ENCODE measurements at places on chromosomes 11 and 22. TPM values are rescaled to one million over a fixed set of nuclear protein-coding genes. Genes with fewer than 3 reads are reported as not detected.
A peak's percentile ranks its signal among the peaks of the same experiment; 100 is the strongest.

Gene APOL5
- total RNA-seq, result not detected

Gene RRP7A
- 144 TPM for total RNA-seq

Gene SLC37A2
- 0.17 TPM for total RNA-seq

Gene SLC35F2
- total RNA-seq, result 38.0 TPM

Gene MPZL3
- total RNA-seq, result 69.3 TPM

Gene APLNR
- total RNA-seq, result not detected

Gene TMEM258
- 166 TPM for total RNA-seq

- no peak for DNase-seq
Measured at GRCh38 chr11:120217941-120218694, 7.3 kb downstream of the OAF start.

DNA sequence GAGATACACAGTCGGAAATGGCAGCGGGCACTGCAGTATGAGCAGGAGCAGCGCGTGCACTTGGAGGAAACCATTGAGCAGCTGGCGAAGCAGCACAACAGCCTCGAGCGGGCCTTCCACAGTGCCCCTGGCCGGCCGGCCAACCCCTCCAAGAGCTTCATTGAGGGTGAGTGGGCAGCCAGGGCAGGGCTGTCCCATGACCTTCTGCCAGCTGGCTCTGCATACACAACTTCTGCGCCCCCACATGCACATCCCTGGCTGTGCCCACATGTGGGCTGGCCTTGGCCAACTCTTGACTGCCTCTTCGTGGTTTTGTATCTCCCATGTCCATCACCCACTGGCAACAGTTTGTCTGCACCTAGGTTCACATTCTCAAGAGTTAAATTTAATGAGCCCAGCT lies 81.1 kb downstream of the MORC2 start:
- no peak for DNase-seq

GRCh38 chr22:46914916-46915894 lies 152.8 kb downstream of the TBC1D22A start:
- no peak for DNase-seq

- DNase-seq, result no peak
Measured at GRCh38 chr11:111691741-111692140, 74.4 kb downstream of the PPP2R1B start.

DNA sequence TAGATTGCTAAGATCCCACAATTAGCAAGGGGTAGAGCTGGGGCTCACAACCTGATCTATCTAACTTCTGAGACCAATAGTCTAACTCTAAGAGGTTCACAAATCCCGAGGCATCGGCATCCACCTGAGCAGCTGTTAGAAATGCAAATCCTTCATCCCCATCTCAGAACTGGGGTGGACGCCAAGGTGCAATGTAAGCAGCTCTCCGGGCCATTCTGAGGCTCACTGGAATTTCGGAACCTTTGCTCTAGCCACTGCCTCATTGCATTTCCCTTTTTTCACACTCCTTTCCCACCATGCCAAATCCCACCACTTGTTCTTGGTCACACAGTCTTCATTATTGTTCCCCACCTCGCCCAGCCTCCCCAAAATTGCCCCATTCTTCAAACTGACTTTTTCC lies 29.8 kb downstream of the MAML2 start:
- DNase-seq, result no peak

- DNase-seq, result no peak
Measured at GRCh38 chr22:47172771-47173534, 410.5 kb downstream of the TBC1D22A start.

DNA sequence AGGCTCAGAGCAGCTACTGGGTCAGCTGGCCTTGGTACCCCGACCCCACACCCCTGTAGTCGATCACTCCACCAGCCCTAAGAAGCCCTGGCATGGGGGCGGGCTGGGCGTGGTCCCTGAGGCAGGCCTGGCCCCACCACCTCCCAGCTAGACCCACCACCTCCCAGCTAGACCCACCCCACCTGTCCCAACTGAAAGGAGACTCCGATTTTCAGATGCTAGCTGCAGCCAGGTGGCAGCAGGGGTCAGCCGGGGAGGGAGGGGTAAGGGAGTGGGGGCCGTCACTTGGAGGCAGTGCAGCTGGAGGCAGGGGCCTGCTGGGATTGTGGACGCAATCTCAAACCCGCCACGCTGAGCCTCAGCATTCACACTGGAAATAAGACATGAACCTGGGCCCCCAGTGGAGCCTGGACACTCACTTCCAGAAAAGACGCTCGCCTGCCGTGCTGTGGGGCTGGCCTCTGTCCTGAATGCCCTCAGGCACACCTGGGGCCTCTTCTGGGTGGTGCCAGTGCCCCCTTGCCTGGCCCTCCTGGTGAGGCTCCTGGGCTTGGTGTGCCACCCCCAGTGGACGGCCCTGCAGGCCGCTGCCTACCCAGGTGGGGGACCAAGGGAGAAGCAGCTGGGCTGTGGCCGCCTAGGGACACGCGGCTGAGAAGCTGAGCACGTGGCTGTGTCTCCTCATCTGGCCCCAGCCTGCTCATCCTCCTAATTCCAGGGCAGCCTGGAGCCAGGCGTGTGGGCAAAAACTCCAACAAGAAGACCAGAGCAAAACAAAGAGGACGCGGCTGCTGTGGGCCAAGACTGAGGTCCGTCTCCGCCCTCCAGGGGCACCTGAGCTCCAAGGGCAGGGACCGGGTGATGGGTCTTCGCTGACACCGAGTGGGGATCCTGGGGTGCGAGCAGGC lies 26.7 kb downstream of the OSBPL5 start:
- DNase-seq, result no peak

DNA sequence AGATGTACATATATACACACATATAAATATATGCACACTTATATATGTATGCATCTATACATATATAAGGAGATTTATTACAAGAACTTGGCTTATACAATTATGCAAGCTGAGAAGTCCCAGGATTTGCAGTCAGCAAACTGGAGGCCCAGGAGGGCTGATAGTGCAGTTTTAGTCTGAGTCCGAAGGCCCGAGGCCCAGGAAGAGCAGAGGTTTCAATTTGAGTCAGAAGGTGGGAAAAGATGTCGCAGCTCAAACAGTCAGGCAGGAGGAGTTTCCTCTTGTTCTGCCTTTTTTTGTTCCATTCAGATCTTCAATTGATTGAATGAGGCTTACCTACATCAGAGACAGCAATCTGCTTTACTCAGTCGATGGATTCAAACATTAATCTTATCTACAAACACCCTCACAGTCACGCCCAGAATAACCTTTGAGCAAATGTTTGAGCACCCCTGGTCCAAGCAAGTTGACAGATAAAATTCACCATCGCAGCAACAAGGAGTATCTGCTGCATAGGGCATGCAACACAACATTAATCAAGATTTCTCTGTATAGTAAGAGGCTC lies 4.0 kb upstream of the SGSM1 start:
- peak; percentile 25 for DNase-seq

DNA sequence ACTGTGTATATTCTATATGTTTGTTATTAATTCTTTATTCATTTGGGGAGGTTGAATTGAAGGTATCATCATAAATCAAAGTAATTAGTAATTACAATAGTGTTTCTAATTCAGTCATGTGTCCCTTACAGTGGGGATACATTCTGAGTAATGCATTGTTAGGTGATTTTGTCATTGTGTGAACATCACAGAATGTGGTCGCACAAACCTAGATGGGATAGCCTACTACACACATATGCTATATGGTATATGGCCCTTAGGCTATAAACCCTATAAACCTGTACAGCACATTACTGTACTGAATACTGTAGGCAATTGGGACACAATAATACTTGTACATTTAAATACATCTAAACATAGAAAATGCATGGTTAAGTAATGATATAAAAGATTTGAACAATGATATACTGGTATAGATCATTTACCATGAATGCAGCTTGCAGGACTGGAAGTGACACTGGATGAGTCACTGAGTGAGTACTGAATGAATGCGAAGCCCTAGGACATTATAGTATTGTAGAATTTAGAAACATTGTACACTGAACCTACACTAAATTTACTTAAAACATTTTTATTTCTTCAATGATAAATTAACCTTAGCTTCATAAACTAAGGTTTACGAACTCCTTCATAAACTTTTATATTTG lies 936.2 kb upstream of the CHORDC1 start:
- DNase-seq, result no peak

GRCh38 chr11:27528712-27529111 lies 22.1 kb upstream of the LIN7C start:
- DNase-seq, result no peak

- DNase-seq, result no peak
Measured at GRCh38 chr22:37627121-37627520, 12.3 kb upstream of the SH3BP1 start.

- DNase-seq, result no peak
Measured at GRCh38 chr11:74641289-74641688, 48.9 kb downstream of the POLD3 start.

- no peak for DNase-seq
Measured at GRCh38 chr22:35664955-35665587, 16.8 kb downstream of the APOL6 start.

DNA sequence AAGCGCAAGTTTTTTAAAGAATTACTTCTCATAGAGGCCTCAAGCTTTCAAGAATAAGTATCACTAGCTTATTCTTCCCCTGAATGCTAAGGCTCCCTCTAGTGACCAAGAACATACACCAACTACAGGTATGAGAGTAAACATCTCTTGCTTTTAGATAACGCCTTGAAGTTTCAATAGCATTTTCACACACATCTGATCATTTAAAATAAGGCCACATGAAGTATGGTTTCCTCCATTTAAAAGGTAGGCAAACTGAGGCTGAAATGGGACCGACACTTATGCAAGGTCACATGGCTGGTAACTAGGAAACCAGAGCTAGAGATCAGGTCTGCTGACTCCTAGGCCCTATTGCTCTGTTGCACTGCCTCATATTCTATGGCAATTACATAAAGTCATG lies 66.5 kb downstream of the CCDC34 start:
- no peak for DNase-seq

DNA sequence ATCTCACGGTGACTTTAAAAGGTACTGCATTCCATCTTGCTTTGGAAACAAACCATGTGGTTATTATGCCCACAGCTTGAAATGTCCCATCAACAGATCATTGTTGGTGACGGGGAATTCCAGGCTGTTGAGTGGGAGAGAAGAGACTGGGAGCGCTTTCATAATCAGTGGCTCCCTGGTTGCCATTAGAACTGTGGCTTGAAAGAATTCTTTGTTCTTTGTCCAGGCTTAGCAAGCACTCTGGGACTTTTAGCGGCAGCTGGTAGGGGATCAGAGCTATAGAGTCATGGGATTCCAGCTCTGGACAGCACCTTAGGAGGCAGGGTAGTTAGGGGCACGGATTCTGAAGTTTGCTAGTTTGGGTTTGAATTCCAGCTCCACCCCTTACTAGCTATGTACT lies 22.0 kb downstream of the MMP20 start:
- no peak for DNase-seq

GRCh38 chr11:109223451-109223850 lies 198.5 kb upstream of the C11orf87 start:
- DNase-seq, result no peak

Measured in activated T-helper 1 cell treated with anti-CD3 and anti-CD28 coated beads, Interleukin-12 subunit alpha, Interleukin-12 subunit beta, Interleukin-2, Interleukin-4 antibody, amounts not matched to agents 30 ng/mL and 10 ng/mL and 1 ng/mL, durations not matched to agents 14 hours and 24 hours and 36 hours (primary cell).